Bronchial epithelial cell (primary cell): ENCODE measurements at places on chromosomes 7 and 10. TPM values are rescaled to one million over a fixed set of nuclear protein-coding genes. Genes with fewer than 3 reads are reported as not detected.

ENO4 gene
- total RNA-seq: not detected in 2 replicates

NUTM2E gene
- total RNA-seq: 0.13 TPM in 1 of 2 replicates, not detected in the other

NKX2-3 gene
- total RNA-seq: under 0.01 TPM in 1 of 2 replicates, not detected in the other

GRID2IP gene
- 0.26 TPM in 2 replicates for total RNA-seq

LIPN gene
- 1.3 TPM in 1 of 2 replicates, not detected in the other for total RNA-seq

APBB1IP gene
- not detected in 2 replicates for total RNA-seq

PRSS1 gene
- under 0.01 TPM in 1 of 2 replicates, not detected in the other for total RNA-seq

VPS37D gene
- total RNA-seq: 1.0 and 2.4 TPM in 2 replicates

PLEKHS1 gene
- total RNA-seq: not detected in 2 replicates

GPRIN2 gene
- 0.53 and 3.2 TPM in 2 replicates for total RNA-seq
